ENCODE measurements at places on chromosomes 13 and 19. TPM values are rescaled to one million over a fixed set of nuclear protein-coding genes. Genes with fewer than 3 reads are reported as not detected.

DNA sequence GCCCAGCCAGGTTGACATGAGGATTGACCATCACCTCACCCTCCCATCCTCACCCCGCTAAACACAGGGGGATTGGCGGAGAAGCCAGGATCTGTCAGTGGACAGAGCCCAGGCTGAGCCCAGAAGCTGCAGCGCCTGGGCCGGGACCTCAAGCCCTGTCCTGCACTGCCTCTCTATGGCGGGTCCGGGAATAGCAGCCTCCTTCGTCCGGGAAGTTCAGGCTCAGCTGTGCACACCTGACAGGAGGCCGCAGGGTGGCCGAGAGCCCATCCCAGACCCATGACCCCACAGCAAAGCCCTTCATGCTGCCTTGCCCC is 67.8 kb downstream of the SPACA7 start:
- DNase-seq = peak; percentile 88

DNA sequence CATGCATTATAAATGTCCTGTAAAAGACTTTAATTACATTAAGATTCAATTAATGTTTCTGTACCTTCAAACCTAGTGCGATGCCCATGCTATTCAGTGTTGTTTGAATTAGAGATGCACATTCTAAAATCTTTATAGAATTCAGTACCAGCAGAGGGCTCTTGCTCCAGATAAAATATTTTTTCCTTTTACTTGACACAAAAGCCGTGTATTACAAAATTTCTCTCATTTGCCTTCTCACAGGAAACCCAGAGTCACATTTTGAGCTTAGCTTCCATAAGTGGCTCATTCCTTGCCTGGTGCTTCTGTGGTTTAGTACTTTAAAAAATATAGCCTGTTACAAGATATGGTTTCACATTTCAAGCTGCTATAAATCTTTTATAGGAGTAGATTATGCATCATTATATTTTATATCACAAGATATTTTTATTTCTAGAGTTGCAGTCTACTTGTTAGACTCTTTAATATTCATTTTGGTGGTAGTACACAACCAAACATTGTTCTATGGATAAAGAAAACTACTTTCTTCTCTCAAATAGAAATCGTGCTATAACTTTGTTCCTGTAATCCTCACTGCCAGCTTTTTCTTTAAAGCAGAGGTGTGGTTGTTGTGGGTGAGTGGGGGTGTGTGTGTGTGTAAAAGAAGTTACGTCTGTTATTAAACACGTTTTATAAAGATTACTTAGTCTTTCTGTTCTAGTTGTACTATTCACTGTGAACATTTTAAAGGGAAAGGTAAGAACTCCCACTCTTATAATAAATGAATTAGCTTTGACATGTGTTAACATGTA is 101.4 kb downstream of the RNF17 start:
- no peak for DNase-seq

DNA sequence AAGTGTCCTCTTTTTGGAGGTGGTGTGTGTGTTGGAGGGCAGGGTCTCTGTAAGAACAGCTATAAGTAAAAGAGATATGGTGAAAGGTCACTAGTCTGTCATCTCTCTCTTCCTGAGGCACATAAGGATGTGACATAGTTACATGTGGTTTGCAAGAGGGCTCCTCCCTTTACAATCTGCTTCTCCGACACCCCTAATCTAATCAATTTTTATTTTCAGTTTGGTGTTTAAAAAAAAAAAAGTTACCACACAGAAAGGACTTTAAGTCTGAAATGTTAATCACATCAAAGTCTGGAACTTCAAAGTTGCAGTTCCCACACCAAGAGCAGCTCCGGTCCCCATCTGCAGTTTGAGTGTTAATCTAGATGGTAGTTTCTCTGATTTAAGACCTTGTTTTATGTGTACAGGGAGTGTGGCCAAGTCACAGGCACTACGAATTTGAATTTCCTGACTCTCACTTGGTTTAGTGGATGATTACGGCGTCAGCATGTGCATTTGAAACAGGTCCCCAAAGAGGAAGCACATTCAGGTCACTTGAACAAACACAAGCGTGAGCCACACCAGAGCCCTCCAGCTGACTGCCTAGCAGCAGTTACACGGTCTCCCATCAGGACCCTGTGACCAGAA is 53.1 kb downstream of the FOXO1 start:
- DNase-seq = peak; percentile 80

GRCh38 chr13:34361560-34361959 is 543.6 kb downstream of the RFC3 start:
- DNase-seq = no peak

GRCh38 chr19:44690131-44690440 is 8.9 kb upstream of the CEACAM16 start:
- DNase-seq = no peak

- DNase-seq = no peak
These were observed 15.2 kb downstream of the CBY2 start for GRCh38 chr13:45717349-45717748.

- DNase-seq = no peak
These were observed 8.1 kb downstream of the CARS2 start for GRCh38 chr13:110697842-110698241.

NLRP11 gene
- total RNA-seq = 0.35 TPM
